Activated CD4-positive, alpha-beta T cell treated with anti-CD3 and anti-CD28 coated beads, Interleukin-2, Interleukin-4, amounts not matched to agents 100 ng/mL and 50 ng/mL, durations not matched to agents 16 hours and 8 hours (primary cell): ENCODE measurements at places on chromosomes 12 and 14.
A peak's percentile ranks its signal among the peaks of the same experiment; 100 is the strongest.

DNA sequence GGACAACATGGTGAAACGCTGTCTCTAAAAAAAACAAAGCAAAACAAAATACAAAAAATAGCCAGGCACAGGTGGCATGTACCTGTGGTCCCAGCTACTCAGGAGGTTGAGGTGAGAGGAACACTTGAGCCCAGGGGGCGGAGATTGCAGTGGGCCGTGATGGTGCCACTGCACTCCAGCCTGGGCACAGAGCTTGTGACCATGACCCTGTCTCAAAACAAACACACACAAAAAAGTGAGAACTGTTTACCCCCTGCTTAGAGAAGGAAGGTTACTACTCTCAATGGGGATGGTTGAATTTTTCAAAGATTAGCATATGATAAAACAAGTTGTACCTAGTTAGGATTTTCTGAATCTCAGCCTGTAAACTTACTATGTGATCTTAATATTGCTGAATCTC, 68.0 kb downstream of the ZFP36L1 start:
- no peak for DNase-seq

- DNase-seq = no peak
Observed at GRCh38 chr12:65106948-65107347, 14.2 kb downstream of the WIF1 start.

DNA sequence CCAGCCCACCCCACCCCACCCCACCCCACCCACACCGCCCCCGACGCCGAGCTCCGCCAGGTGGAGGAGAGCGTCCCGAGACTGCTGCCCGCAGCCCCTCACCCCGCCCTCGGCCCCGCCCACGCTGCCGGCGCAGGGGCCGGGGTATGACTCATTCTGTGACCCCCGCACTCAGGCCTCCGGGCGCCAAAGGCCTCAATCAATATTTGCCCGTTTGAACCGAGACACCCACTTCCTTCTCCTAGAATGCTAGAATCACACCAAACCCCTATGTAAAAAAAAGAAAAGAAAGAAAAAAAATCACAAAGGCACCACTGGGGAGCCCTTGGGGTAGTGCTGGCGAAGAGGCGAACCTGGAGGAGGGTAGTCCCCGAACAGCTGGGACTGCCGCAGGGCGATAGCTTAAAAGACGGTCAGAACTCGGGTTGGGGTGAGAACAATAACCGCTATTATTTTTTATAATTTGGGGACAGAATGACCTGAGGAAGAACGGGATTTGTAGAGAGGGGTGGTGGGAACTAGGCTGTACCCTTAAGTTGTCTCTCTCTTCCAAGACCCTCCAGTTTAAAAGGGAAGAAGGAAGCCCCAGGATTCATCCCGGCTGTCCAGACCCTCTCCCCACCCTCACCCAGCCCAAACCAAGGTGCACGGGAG, 894 bp downstream of the KRT8 start:
- DNase-seq = peak; percentile 34

DNA sequence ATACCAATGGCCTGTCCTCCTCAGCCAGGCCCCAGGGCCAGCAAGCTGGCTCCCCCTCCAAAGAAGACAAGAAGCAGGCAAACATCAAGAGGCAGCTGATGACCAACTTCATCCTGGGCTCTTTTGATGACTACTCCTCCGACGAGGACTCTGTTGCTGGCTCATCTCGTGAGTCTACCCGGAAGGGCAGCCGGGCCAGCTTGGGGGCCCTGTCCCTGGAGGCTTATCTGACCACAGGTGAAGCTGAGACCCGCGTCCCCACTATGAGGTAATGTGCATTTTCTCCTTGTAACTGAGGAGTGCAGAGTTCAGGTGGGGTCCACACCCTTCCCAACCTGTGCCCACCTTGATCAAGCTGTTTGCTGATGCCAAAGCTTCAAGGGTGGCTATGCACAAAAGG, 23.4 kb downstream of the ACACB start:
- no peak for DNase-seq

- no peak for DNase-seq
Observed at GRCh38 chr12:54338698-54339296, 13.9 kb downstream of the COPZ1 start.

DNA sequence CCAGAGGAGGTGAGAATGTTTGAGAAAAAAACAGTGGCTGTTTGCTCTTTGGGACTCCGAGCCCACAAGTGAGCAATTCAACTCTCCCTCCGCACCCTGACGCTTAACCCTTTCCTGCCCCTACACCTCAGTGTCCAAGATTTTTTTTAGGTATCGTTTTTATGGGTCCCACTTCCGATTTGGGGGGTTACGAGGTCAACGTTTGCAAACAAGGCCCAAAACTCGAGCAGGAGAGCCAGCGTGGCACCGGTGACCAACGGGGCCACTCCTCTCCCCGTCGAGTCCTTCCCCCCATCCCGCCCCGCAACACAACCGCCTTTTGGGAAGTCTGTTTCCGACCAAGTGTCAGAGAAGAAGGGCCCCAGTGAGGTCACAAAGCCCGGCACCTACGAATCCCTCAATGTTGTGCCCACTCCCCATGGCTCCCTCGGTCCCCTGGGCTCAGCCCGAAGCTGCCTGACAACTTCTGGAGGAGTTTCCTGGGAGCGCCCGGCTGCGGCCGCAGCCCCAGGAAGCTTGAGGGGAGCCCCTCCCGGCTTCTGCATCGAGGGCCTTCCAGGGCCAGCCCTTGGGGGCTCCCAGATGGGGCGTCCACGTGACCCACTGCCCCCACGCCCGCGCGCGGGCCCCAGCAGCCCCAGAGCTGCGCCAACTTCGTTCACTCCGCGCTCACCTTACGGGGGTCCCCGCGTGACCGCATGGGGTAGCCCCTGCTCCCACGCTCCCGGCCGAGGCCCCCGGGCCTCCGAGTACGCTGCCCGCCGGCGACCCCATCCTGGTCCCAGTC, 1.2 kb downstream of the CDK2AP1 start:
- DNase-seq = peak; percentile 22

GRCh38 chr12:132067182-132067581, 76.9 kb downstream of the DDX51 start:
- DNase-seq = no peak

DNA sequence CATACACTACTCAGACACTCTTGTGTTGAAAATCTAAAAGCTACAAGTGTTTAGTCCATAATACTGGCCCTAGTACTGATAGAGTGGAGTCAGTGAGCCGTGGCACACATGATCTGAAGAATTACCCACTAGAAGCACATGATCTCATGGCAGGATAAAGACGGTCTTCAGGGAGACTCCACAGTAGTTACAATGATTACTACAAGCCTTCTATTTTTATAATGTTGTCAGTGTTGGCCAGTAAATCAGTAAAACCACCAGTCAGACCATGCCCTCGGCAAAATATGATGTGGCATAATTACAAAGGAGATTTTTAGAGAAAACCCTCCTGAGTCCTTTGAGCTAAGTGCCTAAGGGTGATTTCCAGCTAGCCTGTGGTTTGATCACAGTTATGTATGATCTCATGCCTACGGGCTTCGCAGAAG, 114.9 kb downstream of the PDZRN4 start:
- DNase-seq = no peak

DNA sequence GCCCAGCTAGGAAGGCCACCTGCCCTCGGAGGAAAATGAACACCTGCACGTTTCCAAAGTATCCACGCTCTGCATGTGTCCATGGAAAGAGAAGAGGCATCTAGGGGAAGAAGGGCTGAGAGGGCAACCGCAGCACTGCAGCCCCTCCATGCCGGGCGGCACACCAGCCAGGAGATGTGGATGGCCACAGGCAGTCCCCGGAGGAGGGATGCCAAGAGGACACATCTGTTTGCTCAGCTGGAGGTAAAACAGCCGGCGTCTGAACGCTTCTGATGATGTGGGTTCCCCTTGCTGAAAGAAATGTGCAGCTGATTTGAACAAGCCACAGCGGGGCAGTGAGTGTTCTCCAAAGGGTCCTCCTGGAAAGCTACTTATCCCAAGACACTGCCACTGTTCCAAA, 34.0 kb downstream of the CHGA start:
- no peak for DNase-seq

DNA sequence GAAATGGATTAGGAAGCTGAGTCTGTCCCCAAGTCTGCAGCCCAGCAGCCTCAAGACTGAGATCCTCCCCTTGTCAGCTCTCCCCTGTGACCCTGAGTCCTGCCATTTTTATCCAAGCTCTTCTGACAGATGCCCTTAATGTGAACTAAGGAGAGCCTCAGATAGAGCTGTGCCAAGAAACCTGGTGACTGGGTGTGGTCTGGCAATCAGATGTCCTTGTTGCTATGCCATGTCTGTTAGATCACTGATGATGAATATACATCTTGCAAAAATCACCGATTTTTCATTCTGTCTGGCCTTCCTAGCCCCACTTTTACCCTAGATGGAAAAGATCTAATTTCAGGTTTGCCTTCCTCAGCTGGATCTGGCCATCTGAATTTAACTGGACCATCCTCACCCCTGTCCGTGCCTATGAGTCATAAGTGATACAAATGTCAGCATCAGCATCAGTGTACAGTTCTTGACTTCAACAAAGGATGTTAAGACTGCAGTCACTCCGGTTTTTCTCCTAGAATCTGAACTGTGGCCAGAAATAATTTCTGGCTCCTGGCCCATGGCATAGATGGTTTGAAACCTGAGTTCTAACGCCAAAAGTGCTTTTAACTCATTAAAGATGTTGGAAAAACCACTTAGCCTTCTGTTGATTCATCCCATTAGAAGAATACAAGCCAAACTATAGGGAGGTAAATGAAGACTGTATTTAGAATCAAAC, 61.2 kb upstream of the GRIP1 start:
- no peak for DNase-seq

GRCh38 chr12:450438-450837, 9.3 kb upstream of the B4GALNT3 start:
- no peak for DNase-seq

- DNase-seq = peak; percentile 86
Observed at GRCh38 chr14:50860478-50861086, 11.3 kb upstream of the ABHD12B start.

GRCh38 chr14:24459331-24459730, 16.8 kb upstream of the SDR39U1 start:
- DNase-seq = no peak

DNA sequence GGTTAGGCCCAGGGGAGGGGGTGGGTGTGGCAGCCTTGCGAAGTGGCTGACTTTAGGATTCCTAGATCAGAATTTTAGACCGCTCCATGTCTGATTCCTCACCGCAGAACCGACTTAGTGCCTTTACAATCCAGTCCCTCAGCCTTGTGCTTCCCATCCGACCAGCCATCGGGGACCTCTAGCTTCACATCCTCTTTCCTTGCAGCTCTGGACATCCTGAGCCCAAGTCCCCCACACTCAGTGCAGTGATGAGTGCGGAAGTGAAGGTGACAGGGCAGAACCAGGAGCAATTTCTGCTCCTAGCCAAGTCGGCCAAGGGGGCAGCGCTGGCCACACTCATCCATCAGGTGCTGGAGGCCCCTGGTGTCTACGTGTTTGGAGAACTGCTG, 557 bp downstream of the COPS7A start:
- peak; percentile 37 for DNase-seq

DNA sequence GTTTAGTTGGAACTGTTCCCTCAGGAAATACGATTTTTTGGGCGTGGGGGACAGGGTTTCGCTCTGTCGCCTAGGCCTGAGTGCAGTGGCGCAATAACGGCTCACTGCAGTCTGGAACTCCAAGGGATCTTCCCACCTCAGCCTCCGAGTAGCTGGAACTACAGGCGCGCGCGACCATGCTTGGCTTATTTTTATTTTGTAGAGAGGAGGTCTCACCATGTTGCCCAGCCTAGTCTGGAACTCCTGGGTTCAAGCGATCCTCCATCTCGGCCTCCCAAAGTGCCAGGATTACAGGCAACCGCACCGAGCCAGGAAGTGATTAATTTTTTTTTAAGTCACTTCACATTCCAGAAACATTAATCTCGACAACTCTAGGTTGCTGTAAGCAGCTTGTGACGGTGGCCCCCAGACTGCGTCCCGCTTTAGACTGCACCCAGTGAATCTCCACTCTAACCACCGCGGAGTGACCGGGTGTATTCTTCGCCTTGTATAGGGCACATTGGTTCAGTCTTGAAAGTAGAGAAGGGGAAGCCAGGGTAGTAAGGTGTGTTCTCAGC, 830 bp upstream of the MIS18BP1 start:
- DNase-seq = no peak
